ENCODE measurements at places on chromosomes 1 and 21.

DNA sequence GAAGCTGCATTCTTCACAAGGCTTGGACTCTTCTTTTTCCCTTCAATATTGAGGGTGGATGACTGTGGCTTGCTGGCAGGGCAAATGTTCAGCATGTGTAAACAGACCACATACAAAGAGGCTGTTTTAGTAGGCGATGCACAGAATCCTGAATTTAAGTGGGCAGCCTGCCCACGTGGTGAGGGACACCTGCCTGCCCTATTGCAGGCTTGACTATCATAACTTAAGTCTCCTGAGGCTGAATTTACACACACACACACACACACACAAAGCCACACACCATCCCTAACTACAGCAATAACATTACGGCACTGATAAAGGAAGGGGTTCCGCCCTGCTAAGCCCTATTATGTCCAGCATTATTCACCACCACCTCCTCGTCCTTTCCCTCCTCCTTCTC is 15.9 kb downstream of the SYT2 start:
- DNase-seq, result no peak

- no peak for DNase-seq
Measured at GRCh38 chr1:179785031-179785431, 41.9 kb downstream of the FAM163A start.

DNA sequence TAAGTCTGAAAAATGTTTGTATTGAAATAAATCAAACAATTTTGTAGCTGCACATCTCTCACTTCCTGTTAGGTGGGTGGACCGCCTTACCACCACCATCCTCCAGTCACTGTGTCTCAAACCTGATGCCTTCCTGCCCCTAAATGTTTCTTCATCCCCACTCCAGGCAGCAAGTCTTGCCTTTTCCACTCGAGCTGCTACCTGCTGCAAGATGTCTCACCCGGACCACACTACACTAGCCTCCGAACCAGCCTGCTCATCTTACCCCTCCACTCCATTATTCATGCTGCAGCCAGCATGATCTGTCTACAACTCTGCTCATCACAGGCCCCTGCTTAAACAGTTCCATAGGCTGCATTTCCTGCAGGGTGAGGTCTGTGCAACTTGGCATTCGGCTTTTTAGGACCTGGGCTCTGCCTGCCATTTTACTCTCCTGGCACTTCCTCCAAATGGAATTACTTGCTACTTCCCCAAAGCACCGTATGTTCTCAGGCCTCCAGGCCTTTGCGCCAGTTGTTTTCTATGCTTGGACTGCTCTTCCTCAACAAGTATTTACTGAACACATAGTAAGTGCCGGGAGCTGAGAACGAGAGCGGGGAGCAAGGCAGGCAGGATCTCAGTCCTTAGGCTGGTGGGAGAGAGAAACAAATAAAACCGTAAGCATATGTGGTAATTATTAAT is 5.2 kb upstream of the SF3A3 start:
- DNase-seq, result no peak

DNA sequence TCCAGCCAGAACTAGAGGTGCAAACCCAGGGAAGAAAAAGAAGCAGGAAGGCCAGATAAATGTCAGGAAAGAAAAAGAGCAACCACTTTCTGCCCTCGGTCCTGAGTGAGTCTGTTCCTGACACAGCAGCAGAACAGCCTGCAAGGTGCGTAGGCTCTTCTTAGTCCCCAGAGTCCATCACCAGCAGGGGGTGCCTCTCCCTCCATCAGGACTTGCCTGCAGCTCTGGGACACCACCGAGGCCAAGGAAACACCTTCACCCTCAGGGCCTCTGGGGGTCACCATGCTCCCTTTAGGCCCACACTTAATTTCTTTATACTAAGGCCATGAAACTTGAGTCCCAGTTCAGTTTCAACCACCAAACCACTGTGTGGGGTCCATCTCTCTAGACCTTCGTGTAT is 43.7 kb upstream of the NFASC start:
- DNase-seq, result no peak

- no peak for DNase-seq
Measured at GRCh38 chr1:170539154-170539553, 7.2 kb downstream of the GORAB start.

GRCh38 chr1:34549199-34549598 is 205.6 kb upstream of the GJB5 start:
- no peak for DNase-seq

GRCh38 chr1:165639821-165640623 is 9.0 kb downstream of the MGST3 start:
- no peak for DNase-seq

DNA sequence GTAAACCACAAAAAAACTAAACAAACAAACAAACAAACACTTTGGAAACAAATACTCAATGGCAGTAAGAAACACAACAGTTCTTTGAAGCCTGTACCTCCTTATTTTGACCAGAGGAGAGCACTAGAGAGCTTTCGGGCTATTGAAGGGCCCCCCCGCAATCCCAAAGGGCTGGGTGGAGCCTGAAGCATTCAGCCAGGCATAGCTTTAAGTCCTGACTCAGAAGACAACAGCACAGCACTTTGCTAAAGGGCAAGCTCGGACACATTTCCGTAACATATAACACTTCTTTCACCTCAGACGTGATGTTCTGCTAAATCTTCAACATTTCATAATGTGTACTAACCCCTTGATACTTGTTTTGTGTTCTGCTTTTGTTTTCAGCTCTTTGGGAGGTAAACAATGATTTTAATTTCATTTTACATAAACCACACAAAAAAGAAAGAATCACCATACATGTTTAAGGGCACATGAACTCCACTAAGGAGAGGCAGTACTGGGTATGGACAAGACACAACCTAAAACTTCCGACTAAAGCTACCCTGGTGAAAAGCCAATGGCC is 9.7 kb upstream of the SHCBP1L start:
- DNase-seq, result no peak

DNA sequence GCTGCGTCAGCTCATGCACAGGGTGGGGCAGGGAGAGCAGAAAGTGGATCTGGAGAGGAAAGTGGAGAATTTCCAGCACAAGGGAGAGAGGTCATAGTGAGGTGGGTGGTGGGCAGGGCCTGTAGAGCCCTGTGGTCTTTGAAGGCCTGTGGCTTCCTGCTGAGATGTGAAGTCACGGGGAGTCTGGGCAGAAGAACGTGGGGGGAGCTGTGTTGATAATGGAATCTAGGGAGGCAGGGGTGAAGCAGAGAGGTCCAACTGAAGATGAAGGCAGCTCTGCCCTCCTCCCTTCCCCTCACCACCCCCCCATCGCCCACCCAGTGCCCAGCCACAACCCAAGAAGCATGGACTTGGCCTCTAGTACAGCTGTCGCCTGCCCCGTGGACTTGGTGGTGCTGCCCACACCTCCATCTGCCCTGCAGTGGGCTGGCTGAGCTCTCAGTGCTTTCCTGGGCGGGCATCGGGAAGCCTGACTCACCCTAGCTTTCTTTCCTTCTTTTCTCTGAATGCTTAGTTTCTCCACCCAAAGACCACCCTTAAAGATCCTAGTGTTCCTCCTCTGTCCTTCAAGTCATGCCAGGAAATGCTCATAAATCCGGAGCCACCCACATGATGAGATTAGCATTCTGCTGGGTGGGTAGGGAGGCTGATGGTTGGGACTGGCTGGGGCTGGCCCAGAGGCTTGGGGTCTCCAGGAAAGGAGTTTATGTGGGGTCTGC is 186.1 kb downstream of the TRABD2B start:
- no peak for DNase-seq

GRCh38 chr1:9867408-9868243 is 42.4 kb downstream of the CTNNBIP1 start:
- no peak for DNase-seq

DNA sequence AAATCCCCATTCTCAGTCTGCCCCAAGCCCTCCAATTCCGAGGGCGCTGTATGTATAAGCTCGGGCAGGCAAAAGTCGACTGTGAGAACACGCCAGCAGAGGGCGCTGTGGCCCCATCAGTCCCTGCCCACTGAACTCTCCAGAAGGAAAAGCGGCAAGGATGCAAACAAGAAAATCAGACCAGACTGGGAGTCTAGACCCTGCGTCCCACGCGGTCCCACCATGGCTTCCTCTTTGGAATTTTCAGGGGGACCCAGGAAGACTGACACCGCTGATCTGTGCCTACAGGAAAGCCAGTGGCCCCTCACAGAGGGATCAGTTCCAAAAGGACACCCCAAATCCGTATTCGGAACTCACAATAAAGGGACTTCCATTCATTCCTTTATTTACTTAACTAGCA is 19.5 kb downstream of the TEX35 start:
- no peak for DNase-seq

DNA sequence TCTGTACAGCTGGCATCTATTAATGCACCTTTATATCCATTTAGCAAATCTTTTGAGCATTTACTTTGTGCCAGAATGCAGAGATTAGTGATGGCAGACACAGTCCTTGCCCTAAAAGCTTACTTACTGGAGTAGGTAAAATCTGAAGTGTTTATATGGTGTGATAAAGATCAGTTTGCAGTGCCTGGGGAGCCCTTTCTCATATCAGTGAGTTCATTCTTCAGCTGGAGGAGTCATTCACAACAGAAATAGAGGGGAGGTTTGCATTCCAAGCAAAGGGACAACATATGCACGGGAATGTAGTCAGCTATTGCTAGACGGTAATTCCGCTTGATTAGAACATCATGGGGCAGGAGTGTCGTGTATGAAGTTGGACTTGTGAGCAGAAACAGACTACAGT is 8.4 kb downstream of the SLC35F3 start:
- no peak for DNase-seq

GRCh38 chr1:16191309-16191708 is 21.1 kb downstream of the ARHGEF19 start:
- DNase-seq, result no peak

DNA sequence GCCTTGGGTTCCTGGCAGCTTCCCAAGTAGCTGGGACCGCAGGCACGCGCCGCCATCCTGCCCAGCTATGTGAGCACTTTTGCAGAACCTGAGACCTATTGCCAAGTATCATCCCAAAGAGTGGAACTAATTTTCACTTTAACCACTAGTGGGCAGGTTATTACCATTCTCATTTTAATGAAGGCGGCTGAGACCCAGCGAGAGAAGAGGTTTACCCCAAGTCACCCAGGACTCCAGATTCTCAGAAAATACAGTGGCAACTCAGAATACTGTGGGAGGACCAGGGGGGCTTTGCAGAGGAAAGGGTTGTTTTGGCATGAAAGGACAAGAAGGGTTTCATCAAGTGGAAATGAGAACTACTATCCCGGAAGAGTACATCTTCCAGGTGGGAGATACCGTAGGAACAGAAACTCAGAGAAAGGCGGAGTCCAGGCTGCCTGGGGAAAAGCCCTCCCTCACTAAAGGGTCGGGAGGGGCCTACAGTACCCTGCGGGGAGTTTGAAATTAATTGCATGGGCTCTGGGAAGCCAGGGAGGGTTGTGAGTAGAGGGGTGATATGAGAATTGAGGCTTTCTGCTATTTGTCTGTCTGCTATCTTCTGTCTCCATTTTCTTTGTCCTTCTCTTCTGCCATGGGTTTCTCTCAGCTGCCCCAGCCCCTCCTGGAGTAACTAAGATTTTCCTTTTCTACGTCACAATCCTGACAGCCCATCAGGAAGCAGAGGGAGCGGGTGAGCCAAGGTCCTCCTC is 7.2 kb upstream of the SEMA4A start:
- DNase-seq, result no peak

GRCh38 chr1:243433737-243434370 is 178.0 kb downstream of the SDCCAG8 start:
- no peak for DNase-seq

DNA sequence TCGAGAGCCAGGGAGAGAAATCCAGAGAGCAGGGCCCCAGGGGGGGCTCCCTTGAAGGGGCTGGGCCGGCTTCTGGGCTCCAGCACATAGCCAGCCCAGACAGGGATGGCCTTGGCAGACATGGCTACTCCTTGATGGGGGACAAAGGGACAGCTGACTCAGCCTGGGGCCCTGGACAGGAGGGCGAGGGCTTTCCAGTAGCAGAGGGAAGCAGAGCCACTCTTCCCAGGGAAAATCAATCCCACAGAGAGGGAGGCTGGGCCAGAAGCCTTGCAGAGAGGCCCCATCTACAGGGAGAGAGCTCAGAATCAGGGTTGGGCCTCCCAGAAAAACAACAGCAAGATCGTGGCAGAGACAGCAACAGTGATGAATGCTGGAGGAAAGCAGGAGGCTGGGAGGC is 15.6 kb downstream of the IGFN1 start:
- DNase-seq, result no peak

- DNase-seq, result no peak
Measured at GRCh38 chr1:173529106-173529505, 52.0 kb downstream of the PRDX6 start.

- DNase-seq, result no peak
Measured at GRCh38 chr1:53370369-53370961, 42.6 kb upstream of the LRP8 start.

GRCh38 chr1:35589516-35590427 is 16.7 kb downstream of the TFAP2E start:
- DNase-seq, result no peak

GRCh38 chr21:44995343-44995941 is 55.6 kb downstream of the SLX9 start:
- no peak for DNase-seq

DNA sequence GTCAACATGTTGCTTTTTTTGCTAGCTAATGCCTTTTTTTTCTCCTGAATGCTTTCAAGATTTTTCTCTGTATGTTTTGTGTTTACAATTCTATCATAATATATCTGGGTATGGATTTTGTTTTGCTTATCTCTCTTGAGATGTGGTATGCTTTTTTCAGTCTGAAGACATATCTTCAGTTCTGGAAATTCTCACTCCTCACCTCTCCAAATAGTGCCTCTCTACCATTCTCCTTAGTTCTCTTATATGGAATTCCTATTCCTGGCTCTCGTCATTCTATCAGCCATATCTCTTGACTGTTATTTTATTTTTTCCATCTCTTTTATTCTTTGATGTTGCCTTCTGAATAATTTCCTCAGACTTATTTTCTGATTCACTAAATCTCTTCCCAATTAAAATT is 58.4 kb downstream of the IVNS1ABP start:
- DNase-seq, result no peak

DNA sequence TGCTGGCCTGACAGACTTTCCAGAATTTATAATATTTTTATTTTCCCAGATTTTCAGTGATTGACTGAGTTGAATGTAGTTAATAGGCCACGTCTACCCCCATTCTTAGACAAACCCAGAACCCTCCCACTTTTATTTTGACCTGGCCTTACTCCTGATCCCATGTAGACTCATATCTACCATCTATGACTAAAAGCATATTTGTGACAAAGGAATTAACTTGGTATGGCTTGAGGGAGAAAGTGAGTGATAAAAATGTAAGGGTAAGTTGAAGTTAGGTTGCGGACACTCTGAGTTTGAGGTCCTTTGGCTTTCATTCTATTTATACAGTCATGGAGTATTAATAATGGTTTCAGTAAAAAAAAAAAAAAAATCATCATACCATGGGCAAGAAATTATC is 168.4 kb downstream of the KCNK2 start:
- DNase-seq, result no peak

GRCh38 chr1:183632114-183632513 is 3.5 kb downstream of the ARPC5 start:
- DNase-seq, result no peak

- no peak for DNase-seq
Measured at GRCh38 chr1:184971522-184972265, 2.6 kb downstream of the NIBAN1 start.

GRCh38 chr1:109474697-109475096 is 8.4 kb downstream of the SYPL2 start:
- DNase-seq, result no peak

- DNase-seq, result no peak
Measured at GRCh38 chr1:155091071-155092051, 12.7 kb downstream of the EFNA3 start.

All from cortex of kidney (tissue), 1 donor.